RCC 7860 (cell line): ENCODE measurements at places on chromosomes 6 and 20.

DNA sequence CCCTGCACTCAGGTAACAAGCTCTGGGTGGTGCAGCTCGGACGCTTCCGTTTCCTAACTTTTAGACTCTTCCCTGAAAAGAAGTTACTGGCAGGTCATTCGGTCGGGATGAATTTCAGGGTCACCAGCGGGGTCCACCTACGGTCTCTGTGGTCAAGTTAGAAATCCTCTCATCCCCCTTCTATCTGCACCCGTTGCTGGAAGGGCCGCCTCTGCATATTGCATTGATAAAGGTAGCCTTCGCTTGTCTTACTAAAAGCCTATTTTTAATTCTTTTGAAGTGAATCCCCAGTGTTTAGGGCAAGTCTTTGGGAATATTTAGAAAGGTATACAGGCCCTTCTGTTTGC is 47.3 kb downstream of the LRRN4 start:
- DNase-seq, result no peak

DNA sequence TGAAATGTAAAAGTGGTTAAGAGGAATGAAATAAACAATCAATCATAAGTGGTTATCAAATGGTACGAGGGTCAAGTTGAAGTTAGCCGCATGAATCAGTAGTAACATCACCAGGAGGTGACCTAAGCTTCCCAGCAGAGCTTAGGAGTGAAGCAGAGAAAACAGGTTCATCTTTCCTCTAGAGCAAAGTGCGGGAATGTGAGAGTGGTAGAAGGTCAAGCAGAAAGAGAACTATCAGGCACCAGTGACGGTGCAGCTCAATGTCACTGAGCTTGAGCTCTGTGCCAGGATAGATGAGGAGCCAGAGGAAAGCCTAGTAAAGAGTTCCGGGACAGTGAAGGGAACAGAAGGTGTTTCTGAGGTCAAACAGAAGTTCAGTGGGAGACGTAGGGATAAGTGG is 20.8 kb upstream of the TNFAIP3 start:
- DNase-seq, result no peak

DNA sequence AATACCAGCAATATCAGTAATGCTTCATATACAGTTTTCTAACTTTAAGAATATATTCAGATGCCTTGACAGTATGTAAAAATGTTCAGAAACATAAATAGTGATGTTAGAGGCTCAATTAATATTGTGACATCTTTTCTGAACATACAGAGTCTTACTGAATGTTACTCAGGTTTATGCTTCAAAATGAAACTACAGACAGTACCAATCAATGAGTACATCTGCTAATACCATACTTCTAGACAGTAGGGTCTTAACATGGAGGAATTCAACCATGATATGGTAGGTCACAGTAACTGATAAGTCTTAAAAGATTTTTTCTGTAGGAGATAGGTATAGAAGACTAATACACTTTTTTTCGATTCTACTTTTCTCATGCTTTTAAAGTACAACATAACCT is 8.3 kb downstream of the GCLC start:
- DNase-seq, result no peak

DNA sequence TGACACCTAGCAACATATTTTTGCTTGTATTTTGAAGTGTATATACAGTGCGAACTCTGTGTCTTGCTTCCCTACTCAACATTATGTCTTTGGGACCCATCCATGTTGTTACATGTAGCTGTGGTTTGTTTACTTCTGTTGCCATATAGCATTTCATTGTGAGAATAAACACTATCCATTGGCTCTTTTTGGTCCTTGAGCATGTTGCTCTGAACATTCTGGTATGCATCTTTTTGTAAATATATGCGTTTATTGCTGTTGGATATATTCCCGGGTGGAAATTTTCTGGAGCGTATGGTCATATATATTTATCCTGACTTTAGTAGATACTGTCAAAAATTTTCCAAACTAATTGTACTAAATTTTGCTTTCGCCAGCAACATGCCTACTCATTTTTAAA is 222.5 kb upstream of the SPTLC3 start:
- no peak for DNase-seq

DNA sequence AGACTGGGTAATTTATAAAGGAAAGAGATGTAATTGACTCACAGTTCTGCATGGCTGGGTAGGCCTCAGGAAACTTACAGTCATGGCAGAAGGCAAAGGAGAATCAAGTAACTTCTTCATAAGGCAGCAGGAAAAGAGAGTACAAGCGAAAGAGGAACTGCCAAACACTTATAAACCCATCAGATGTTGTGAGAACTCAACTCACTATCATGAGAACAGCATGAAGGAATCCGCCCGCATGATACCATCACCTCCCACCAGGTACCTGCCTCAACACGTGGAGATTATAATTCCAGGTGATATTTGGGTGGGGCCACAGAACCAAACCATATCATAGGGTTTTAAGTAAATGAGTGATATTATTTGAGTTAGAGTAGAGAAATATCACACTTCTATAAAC is 189.3 kb downstream of the TSHZ2 start:
- DNase-seq, result no peak

DNA sequence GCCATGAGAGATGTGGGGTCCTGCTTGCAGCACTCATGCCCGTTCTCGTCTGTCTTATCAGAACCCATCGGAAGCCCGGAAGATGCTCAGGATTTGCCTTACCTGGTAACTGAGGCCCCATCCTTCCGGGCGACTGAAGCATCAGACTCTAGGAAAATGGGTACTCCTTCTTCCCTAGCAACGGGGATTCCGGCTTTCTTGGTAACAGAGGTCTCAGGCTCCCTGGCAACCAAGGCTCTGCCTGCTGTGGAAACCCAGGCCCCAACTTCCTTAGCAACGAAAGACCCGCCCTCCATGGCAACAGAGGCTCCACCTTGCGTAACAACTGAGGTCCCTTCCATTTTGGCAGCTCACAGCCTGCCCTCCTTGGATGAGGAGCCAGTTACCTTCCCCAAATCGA is 8.3 kb downstream of the PI16 start:
- no peak for DNase-seq

DNA sequence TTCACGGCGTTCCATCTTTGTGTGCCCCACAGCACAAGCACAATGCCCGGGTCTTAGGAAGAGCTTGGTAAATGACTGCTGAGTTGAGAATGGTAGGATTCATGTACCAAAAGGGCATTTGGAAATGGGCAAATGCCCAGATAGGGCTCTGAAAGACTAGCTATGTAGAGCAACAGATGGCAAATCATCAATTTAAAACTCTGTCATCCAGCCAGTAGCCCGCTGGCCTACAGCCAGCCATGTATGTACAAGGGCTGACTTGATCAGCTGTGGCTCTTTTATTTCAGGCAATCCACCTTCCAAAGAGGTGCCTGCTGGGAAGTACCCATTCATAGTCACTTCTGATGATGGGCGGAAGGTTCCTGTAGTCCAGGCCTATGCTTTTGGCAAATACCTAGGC is 35.1 kb downstream of the NT5E start:
- no peak for DNase-seq

- DNase-seq, result no peak
Measured at GRCh38 chr6:8837343-8837742, 402.0 kb upstream of the SLC35B3 start.

- DNase-seq, result no peak
Measured at GRCh38 chr6:142927904-142928303, 17.1 kb downstream of the HIVEP2 start.

DNA sequence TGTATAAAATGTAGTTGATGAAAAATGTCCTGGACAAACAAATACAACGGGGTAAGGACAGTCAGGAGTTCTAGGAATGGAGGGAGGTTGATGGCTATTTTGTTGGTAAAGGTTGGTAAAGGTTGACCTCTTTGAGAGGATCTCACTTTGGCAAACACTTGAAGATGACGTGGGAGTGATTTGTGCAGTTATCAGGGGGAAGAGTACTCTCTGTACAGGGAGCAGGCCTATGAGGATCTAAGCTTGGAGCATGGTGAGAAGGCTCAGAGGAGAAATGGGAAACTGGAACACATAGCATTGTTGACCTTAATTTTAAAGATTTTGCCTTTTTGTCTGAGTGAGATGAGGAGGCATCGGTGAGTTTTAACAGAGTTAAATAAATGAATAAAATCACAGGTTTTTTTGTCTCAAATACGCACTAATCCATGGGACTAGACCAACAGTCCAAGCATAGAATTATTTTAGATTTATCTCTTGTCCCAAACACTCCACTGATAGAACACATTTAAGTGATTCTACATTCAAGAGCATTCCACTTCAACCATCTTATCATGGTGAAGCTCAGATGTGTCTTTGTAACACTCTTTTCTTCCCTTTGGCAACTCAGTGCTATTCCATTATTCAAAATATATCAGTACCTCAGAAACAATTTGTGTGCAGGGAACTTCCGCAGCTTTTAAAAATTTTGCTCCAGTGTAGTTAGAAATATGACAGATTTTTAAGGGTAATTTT is 5.7 kb downstream of the LAMA2 start:
- no peak for DNase-seq

- no peak for DNase-seq
Measured at GRCh38 chr6:8375916-8376315, 59.4 kb downstream of the SLC35B3 start.

DNA sequence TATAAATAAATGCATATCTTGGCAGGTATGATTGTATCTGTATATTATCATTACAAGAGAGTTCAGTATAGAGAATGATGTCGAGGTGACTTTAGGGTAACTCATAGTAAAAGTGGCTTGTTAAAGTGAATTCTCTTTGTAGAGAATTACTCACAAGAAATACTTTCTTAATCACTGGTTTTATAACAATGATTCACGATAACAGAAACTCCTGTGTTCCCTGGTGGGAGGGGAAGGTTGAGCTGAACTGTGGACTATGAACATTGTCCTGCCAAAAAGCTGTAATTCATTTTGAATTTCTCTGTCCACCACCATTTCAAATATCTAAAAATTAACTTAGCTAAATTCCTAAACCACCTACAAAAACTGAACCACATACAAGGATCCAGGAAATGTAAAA is 7.7 kb downstream of the TPMT start:
- DNase-seq, result peak; percentile 79

DNA sequence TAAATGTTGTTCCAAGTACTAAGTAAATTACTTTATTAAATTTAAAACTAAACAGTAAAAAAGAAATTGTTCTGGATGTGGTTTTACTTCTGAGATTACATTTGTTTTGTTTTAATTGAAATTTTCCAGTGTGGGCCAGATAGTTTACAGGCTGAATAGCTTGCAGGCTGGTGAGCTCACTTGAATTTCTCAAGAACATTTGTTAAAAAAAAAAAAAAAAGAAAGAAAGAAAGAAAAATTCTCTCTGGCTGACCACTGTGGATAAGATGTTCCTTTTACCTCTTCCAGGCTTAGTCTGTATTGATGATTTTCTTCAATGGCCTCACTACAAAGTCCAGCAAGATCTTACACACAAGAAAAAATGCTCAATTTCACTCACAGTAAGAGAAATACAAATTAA is 85.4 kb downstream of the PLCG1 start:
- no peak for DNase-seq

- no peak for DNase-seq
Measured at GRCh38 chr6:2157441-2158127, 87.8 kb downstream of the GMDS start.

- DNase-seq, result peak; percentile 13
Measured at GRCh38 chr6:56652994-56653393, 10.3 kb upstream of the DST start.

DNA sequence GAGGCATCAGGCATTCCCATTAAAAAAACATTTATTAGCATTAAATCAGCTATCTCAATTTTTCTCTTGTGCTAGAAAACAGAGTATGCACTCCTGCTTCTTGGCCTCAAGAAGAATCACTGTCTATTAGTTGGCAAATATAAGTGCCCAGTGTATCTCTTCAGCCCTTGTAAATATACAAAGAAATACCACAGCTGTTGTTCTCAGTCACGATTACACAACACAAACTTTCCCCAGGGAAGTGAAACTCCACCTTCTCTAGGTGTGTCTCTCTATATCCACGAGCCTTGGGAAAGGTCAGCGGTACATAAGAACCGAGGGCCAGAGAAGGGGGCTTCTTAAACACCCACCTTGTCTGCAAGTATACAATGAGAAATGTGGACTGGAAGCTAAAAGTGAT is 194.7 kb downstream of the PKHD1 start:
- no peak for DNase-seq

DNA sequence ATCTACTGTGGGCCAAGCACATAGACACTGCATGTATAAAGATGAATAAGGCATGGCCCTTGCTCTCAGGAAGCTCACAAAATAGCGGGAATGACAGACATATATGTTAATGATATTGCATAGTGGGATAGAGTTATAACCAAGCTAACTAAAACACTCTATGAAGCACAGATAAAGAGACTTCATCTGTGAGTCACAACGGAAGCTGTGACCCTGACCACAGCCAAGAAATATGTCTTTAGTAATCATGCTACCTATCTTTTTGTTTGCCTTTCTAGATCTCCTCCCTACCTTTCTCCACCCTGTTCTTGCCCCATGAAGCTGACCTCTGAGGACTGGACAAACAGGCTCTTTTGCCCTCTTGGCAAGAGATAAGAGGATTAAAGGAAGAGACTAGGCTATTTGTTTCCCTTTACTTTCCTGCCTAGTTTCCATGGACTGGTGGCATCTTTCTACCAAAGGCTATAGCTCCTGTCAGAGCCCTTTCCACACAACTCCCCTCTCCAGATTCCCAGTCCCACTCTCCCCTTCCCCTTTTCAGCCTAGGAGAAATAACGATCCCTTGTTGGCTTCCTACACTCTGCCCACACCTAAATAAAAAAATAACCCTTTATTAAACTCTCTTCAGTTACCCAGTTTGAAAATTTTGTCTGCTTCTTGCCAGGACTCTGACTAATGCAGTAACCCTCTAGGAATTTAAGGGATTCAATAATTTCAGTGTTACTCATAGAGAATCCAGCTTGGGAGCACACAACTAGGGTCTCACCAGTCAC is 504.9 kb upstream of the MARCKS start:
- DNase-seq, result peak; percentile 96
